HTR-8/SVneo (cell line): ENCODE measurements at places on chromosomes 5 and 9.

GRCh38 chr5:132396589-132397031 is 27.1 kb downstream of the SLC22A5 start:
- DNase-seq: no peak

GRCh38 chr9:10774051-10774450 is 161.2 kb upstream of the PTPRD start:
- no peak for DNase-seq

DNA sequence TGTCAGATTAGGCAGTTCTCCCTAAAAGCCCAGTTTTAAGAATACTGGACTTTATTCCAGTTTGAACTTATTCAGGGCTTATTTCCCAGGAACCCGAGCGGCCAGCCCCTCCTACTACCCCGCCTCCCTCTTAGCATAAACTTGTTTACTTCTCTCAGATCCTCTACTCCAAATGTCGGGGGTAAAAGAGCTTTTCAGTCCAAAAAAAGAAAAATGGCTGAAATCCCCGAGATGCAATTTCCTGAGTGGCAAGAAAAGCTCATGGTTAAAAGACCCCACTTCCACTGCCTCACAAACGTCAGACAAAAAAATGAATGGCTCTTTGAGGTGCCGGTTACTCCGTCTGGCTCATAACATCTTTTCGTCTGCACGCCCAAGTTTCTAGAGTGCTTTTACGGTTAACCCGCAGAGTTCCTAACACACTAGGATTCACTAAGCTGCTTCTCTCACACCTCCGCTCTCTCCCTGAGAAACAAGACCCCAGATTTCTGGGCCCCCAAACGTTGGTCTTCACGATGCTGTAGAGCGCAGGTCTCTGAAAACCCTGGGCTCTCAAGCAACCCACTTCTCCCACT is 402 bp downstream of the BRD8 start:
- DNase-seq: peak; percentile 30

GRCh38 chr5:125316391-125316790 is 570.0 kb upstream of the ZNF608 start:
- no peak for DNase-seq

GRCh38 chr5:73908395-73908794 is 282.4 kb downstream of the ARHGEF28 start:
- DNase-seq: no peak

DNA sequence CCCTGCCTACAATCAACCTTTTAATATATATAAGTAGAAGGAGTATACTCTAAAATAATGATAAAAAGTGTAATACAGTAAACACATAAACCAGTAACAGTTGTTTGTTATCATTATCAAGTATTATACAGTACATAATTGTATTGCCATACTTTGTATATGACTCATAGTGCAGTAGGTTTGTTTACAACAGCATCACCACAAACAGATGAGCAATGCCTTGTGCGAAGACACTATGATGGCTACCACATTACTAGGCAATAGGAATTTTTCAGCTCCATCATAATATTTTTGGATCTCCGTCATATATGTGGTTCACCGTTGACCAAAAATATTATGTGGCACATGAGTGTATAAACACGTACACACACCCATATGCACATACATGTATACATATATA is 69.7 kb upstream of the APC start:
- no peak for DNase-seq

DNA sequence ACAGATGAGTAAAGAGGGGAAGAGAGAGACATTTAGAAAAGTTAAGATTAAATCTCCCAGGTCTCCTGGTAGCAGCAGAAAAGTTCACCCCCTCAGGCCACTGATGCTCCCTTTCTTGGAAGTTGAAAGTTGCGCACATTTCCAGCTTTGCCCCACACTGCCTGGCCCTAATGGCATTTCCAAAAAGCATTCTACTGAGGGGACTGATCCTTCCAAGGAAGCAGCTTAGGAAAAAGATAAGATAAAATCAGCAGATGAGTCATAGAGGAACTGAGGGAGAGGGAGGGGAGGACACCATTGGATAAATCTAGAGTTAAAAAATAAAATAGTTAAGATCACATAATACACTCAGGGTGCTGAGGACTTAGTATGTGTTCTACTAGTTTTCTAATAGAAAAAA is 67.6 kb upstream of the SLC12A2 start:
- no peak for DNase-seq

GRCh38 chr5:134732819-134733218 is 5.5 kb upstream of the CAMLG start:
- no peak for DNase-seq

DNA sequence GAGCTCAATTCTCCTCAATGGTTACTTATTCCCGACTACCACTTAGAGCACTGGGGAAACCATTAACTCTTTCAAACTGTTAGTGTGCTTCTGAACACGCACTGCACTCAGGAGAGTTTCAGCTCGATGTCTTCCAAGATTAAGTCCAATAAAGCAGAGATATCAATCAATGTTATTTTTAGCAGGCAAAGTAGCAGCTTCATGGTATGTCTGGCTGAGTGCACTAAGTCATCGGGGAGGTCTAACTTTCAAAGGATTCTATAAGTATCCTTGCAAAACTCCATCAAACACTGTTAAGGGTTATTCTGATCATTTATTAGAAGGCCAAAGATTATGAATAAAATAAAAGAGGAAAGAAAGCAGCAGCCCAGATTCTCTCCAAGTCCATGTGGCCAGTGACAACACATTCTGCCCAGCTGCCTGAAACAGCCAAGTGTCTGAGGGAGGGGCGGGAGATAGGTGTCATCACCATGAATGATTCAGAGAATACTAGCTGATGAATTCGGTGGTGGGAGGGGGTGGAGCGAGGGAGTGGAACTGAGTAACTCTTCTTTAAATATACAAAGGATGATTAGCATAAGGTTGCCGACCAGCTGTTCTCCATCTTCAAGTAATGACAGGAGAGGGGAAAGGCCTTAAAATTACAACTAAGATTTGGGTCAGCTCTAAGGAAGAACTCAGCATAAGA is 21.3 kb downstream of the NREP start:
- DNase-seq: peak; percentile 63

- DNase-seq: no peak
Measured at GRCh38 chr9:7879551-7880245, 80.1 kb upstream of the DMAC1 start.

- DNase-seq: no peak
Measured at GRCh38 chr5:67215519-67216471, 19.2 kb upstream of the CD180 start.

DNA sequence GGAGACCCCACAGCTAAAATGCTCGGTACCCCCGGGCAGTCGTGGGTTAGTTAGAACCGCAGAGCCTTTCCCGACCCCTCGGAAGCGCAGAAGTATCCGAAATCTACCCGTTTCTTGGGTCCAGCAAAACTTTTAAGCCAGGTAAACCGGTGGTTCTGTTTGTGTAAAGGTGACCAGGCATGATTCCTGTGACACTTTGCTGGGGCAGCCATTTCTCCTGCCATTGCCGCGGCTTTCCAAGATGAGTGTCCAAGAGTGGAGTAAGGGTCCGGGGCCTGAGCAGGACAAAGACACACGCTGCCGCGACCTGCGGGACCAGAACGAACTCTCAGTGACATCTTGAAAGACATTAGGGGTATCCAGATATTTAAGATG is 655 bp downstream of the MARVELD2 start:
- no peak for DNase-seq

- DNase-seq: no peak
Measured at GRCh38 chr9:134612309-134612708, 29.3 kb upstream of the COL5A1 start.

GRCh38 chr5:172856336-172856735 is 22.3 kb downstream of the ERGIC1 start:
- DNase-seq: no peak

- DNase-seq: no peak
Measured at GRCh38 chr5:84260140-84260539, 124.5 kb downstream of the EDIL3 start.

- DNase-seq: no peak
Measured at GRCh38 chr5:140259500-140259899, 43.4 kb downstream of the PFDN1 start.

DNA sequence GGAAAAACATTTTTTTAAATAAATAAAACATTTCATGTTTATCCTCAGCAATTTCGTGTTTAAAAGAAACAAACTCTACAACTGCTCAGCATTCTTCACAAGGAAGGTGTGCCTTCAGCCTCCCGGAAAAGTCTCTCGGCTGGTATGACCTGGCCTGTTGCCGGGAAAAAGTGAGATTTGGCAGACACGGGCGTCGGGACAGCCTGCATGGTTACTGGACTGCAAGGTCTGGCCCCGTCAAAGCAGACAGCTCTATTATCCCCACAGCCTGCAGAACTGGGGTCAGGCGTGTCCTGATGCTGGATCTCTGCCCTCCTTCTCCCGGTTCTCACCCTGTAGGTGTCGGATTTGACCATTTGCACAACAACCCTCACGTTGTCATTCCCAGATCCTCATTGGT is 120.3 kb upstream of the SPATA31C2 start:
- no peak for DNase-seq

DNA sequence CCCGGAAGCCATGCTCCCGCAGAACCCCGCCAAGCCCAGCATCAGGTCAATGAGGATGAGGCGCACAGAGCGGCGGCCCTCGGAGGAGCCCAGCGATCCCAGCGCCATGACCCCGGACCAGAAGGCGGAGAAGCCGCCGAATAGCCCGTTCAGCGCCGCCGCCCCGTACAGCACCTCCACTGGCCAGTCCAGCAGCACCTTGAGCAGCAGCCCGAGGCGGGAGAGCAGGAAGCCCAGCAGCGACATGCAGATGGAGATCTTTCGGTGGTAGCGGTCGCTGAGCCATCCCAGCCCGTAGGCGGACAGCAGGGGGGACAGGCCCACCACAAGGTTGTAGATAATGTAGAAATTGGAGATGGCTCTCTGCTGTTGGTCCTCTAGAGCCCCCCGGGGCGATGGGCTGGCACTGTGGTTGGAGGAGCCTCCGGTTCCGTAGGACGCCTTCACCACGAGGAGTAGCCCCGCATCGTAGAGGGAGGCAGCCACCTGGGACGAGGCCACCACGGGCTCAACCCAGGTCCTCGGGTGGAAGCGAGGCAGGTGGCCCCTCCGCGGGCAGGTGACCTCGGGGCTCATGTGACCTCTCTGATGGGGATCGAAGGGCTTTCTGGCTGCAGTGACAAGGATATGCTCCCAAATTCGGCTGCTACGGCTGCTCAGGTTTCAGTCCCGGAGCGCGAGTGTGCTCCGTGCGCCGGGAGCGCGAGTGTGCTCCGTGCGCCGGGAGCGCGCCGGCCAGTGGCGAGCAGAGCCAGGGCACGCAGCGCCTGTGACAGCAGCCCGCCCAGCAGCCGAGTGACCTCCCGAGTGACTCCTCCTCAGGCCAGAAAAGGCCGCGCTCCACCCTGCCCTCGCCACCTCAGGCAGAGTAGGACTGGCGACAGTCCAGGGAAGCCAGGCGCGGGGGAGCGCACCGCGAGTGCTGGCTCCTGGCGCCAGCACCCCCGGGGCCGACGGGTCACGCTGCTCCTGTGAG is at the start of gene SLC46A2:
TSS of gene SLC46A2 (minus strand) at position 771 of the 976 bp plus-strand sequence. CDS start at position 576, 195 bp downstream.
- DNase-seq: no peak

- peak; percentile 15 for DNase-seq
Measured at GRCh38 chr5:96259151-96259772, 173.8 kb downstream of the PCSK1 start.

- no peak for DNase-seq
Measured at GRCh38 chr9:112033237-112034215, 136.9 kb downstream of the UGCG start.

- DNase-seq: no peak
Measured at GRCh38 chr5:53343187-53343586, 137.2 kb upstream of the FST start.

DNA sequence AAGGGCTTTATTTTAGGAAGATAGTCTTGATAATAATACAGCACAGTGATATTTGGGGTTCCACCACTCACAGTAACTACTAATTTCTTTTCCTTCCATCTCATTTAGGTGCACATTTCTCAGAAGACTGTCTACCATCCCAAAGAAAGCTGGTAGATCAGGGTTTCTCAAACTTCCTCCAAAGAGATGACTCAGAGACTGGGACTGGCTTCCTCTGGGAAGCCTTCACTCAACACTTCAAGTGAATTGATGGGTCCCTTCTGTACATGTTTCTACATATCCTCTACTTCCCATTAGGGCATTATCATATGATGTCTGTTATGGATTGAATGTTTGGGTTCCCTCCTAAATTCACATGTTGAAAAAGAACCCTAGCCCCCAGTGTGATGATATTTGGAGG is 138.5 kb downstream of the SPOCK1 start:
- no peak for DNase-seq

- DNase-seq: no peak
Measured at GRCh38 chr9:98603821-98604383, 104.8 kb downstream of the GABBR2 start.

DNA sequence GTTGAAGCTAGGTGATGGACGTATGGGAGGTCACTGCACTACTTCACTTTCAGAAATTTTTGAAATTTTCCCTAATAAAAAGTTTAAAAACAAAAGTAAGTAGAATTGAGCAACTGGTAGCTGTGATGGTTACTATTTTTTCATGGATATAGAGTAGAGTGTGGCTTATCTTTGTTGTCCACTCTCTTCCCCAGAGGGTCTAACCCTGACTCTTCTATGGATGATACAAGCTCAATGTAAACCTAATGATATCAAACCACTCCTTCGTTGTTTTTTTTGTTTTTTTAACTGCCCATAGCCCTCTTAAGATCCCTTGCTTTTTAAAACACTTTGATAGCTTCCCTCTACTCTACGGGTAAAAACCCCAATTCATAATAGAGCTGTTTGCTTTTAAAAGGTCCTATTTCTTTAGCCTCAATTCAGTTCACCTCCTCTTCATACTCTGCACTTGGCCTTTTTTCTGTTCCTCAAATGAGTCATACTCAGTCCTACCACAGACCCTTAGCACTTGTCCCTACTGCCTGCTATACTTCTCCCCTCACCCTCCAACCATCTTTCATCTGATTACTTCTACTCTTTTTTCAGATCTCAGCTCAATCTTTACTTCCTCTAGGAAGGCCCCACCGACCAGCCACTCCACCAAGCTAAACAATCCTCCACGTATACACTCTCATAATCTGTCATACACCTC is 2.6 kb downstream of the HDAC3 start:
- no peak for DNase-seq

DNA sequence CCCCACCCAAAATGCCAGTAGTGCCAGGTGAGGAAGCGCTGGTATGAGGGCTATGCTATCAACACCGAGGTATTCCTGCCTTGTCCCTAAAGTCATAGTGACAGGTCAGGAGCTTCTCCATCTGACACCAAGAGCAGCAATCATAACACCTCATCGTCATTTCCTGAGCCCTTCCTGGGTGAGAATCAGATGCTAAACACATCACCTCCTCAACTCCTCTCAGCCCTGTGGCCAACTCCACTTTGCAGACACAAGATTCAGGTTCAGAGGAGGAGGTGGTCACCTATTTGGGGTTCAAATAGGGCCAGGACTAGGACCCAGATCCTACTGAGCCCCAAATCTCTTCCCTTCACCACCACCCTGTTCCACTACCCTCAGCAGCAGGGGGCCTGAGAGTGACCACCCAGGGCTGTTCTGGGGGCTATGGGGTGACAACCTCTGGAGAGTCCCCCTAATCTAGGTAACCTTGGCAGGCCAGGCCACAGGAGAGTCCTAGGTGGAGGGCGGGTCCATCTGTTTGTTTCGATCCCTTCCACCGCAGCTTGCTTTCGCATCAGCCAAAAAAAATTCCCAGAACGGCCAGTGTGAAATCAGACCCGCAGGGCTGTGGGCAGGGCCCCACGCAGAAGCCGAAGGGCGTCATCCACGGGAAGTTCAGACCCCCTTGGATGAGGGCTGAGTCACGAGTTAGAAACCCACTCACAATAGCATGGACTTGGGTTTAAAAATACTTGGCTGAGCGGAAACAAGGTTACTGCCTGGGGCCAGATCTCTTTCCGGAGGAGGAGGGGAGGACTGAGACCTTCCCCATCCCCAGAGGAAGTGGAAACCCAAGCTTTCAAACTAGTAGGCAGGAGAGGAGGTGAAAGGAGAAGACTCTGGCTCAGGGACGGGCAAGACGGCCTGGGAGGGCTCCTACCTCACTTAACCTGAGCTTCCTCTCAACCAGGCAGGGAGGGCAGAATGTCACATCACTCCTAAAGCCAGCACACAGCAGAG is 8.7 kb downstream of the STK10 start:
- DNase-seq: peak; percentile 57
